ENCODE measurements at places on chromosomes 5 and 9. TPM values are rescaled to one million over a fixed set of nuclear protein-coding genes. Genes with fewer than 3 reads are reported as not detected.

GRCh38 chr5:14237317-14238086, 94.4 kb downstream of the TRIO start:
- H3K4me3 ChIP-seq: no peak overlapping the region
- H3K27me3 ChIP-seq: no peaks in the 10 kb centered on the region
- peaks cover 26% of the 10 kb centered on the region for H3K4me1 ChIP-seq
- no peaks in the 10 kb centered on the region for H3K36me3 ChIP-seq
- no peak overlapping the region for H3K27ac ChIP-seq

DNA sequence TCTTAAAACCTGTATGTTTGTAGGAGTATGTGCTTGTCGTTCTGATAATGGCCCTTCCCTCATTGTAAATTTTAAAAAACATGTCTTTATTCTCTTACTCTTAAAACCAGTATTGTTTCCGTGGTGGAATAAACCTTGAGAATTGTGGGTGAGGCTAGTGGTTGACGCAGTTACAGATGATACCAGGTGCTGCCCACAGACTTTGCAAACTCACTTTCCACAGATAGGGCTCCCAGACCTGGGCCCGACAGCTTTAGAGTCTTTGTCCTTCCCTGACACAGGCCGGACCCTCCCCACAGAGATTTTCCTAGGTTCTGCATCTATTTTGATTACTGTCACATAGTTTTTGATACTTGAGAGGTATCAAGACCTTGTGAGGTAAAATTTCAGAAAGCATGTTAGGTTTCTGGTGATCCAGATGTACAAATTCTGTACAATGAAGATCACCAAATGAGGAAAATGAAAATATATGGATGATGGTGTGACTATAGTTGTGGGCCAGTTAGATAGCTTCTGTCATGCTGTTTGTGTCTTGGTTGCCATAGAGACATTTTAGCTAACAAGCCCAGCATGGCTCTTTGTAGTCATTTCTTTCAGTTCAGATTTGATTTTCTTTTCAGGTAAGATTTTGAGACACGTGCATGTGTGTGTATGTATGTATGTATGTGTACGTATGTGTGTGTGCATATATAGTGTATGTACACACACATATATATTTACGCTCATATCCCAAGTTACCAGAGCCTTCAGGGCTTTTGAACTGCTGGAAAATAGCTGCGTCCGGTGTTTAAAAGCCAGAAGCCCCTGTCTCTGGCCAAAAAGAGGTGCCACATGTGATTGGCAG, 33.8 kb downstream of the DMRT1 start:
- no peak overlapping the region for H3K27ac ChIP-seq
- no peaks in the 10 kb centered on the region for H3K36me3 ChIP-seq
- H3K4me1 ChIP-seq: no peaks in the 10 kb centered on the region
- no peak overlapping the region for H3K4me3 ChIP-seq
- no peak for DNase-seq

DNA sequence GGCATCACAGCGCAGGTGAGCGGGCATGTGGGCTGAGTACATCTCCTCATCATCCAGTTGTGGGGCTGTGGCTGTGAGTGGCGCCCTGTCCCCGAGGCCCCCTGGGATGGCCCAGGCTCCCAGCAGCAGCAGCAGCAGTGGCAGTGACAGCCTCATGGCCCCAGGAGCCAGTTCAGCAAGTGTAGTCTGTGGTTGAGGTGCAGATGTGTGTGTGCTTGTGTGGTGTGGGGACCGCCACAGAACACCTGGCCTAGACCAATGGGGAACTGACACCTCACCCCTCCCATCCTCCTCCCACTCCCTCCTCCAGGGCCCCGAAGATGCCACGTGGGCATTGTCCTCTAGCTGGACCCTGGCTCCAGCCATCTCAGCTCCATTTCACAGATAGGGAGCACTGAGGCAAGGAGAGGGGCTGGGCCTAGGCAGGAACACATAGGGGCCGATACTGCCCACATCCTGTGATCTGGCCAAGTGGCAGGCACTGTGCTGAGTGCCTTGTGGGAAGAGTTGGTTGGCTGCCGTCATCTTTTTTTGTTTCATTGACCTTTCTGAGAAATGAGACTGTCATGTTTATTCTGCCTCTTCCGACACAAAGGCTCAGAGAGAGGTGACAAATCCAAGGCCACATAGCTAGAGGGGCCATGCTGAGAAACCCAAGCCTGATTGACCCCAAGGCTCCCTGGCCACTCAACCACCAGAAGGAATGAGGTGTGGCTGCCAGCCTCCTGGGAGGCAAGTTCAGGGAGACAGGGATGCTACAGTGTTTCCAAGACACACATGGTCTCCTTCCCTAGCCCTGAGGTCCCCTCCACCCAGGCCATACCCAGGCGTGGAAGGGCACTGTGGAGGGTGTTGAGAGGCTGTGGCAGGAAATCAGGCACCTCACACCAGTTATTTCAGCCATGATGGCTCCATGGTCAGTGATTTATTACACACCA, at the start of gene MZB1:
TSS of gene MZB1 (minus strand) at position 213 of the 938 bp plus-strand sequence. CDS start at position 156, 57 bp downstream.
- H3K4me3 ChIP-seq: no peak within 1 kb of the TSS
- DNase-seq: no peak
- no peak within 1 kb of the TSS for H3K27ac ChIP-seq
- H3K36me3 ChIP-seq: no peaks in the 10 kb centered on the region
- peaks cover 20% of the 10 kb centered on the region for H3K4me1 ChIP-seq

- H3K36me3 ChIP-seq: no peaks in the 10 kb centered on the region
- no peak overlapping the region for H3K4me3 ChIP-seq
- peaks cover under 1% of the 10 kb centered on the region for H3K4me1 ChIP-seq
- H3K27me3 ChIP-seq: no peaks in the 10 kb centered on the region
- H3K27ac ChIP-seq: no peak overlapping the region
These were observed 7.1 kb downstream of the KDM3B start for GRCh38 chr5:138359621-138360020.

GOLGA1 gene
- polyA plus RNA-seq: 6.3 TPM

ESM1 gene
- polyA plus RNA-seq: not detected

DCP2 gene
- polyA plus RNA-seq: 14.4 TPM

GRCh38 chr5:59648038-59648831, 245.3 kb downstream of the PDE4D start:
- no peaks in the 10 kb centered on the region for H3K4me1 ChIP-seq
- no peak for DNase-seq
- H3K36me3 ChIP-seq: no peaks in the 10 kb centered on the region
- H3K4me3 ChIP-seq: no peak overlapping the region

ISL1 gene
- polyA plus RNA-seq: 0.14 TPM

All from H1 (cell line).